Substantia nigra (tissue), 51 donors: ENCODE measurements at places on chromosomes 11 and 22.

DNA sequence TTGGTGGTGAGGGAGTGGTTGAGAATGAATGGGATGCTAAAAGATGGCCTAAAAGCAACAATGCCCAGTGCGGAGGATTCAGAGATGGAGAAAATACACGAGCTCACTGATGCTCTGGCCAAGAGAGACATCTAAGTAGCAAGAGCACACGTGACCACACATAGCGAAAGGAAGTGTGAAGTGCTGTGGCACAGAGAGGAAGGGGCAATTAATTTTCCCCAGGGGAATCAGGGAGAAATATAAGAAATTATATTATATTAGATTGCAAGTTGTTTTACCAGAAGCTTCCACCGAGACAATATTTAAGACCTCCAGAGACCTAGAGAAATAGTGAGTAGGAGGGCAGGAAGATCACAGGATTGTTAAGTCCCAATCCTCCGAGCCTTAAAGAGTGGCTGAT is 80.6 kb downstream of the RCN1 start:
- no peak for DNase-seq

DNA sequence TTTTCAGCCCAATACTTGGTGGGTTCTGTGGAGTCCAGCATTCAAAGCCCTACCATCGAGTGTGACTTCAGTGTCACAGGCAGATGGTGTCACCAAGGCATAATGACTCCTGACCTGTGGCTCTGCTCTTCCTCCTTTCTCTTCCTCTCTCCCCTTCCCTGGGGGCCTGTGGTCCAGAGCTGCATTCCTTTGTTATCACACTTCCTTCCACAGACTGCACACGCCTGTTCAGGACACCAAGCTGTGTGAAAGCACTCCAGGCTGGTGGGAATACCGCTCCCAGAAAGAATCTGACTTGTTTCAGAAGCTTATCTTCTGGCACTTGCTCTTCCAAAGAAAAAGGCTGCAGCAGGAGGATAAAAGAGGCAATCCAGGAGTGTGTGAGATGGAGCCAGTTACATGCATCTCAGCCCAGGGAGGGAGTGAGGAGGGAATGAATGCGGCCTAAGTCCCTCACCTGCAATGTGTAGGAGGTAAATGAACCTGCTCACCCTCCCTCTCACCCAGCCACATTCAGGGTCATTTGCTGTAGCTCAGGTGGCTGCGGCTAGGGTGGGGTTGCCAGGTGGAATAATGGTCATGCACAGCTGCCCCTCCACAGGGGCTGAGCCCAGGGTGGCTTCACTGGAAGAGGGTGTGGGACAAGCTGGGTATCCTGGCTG is 79.3 kb downstream of the ADAMTS15 start:
- no peak for DNase-seq

DNA sequence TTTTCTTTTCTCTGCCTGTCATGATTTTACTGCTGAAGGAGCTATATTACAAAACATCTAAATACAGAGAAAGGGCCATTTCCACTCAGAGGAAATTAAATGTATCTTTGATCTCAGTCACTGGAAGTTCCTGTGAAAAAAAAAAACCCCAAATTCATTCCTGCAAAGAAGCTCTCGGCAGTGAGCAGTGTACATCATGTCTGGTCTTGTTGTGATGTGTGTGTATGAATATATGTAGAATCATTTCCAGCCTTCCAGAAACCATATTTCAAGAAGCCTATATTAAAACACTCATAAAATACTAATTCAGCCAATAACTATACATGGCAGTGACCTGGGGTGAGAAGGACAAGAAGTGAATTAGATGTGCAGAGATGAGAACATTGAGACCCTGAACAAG is 393.2 kb upstream of the TENM4 start:
- no peak for DNase-seq

GRCh38 chr11:116500947-116501602 is 271.7 kb downstream of the BUD13 start:
- DNase-seq, result no peak

DNA sequence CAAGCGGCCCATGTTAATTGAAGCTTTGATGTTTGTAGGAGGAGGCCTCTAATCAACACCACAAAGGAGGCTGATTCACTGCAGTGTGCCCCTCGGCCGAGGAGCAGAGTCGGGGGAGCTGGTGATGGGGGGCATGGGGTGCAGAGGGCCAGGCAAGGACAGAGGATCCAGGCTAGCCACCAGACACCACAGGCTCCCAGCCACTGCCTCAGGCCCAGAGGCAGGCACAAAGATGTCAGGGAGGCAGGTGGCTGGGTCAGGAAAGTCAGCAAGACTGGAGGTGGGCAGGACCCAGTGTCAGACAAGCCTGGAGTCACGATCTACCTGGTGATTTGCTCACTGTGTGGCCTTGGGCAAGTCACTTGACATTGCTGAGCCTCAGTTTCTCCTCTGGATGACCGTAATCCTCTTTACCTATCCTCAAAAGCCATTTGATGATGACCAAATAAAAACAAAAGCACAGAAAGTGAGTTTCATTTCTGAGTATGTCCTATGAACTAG is 121.0 kb downstream of the BUD13 start:
- DNase-seq, result no peak

- no peak for DNase-seq
These were observed 22.0 kb upstream of the MYOD1 start for GRCh38 chr11:17697175-17697949.

GRCh38 chr11:32427935-32428664 is 7.2 kb downstream of the WT1 start:
- no peak for DNase-seq

DNA sequence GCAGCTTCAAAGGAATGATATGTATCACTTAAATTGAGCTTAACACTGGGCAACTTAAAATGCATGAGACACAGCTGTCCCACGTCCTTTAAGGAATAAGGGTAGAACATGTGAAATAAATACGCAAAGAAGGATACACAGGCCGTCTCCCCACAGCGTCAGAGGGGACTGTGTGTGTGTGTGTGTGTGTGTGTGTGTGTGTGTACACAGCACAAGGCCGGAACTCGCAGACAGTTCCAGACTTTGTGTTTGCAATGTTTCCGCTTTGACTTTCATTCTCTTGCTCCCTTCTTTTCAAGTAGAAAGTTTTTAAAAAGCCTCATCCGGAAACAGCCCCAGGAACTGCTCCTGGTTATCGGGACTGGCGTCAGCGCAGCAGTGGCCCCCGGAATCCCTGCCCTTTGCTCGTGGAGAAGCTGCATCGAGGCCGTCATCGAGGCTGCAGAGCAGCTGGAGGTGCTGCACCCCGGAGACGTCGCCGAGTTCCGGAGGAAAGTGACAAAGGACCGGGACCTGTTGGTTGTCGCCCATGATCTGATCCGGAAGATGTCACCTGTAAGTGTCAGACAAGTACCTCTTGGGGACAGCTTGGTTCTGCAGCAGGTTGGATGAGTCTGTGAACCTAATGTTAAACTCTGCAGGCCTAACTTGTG is 13.3 kb downstream of the FAM118A start:
- DNase-seq, result no peak

- DNase-seq, result peak; percentile 78
These were observed 17.0 kb downstream of the P2RY6 start for GRCh38 chr11:73288873-73289707.

GRCh38 chr11:26188554-26188953 is 143.4 kb upstream of the ANO3 start:
- no peak for DNase-seq

- peak; percentile 80 for DNase-seq
These were observed at the start of gene FOXRED2 for GRCh38 chr22:36506637-36507517. TSS of gene FOXRED2 (minus strand) at chr22:36507040. CDS start at chr22:36506422, 618 bp downstream.

DNA sequence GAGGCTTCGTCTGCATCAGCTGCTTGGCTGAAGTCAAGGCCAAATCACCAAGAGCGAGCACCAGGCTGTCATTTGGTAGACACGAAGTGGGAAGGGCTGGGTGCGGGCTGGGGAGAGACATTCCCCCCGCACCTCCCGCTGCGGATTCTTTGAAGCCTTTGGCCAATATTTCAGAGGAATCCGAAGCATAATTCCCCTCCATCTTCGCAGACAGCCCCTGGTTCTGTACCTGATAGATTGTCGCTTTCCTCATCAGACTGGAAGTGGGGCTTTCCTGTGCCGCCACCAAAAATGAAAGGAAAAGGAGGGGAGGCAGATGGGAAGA is 15.3 kb downstream of the BLID start:
- peak; percentile 43 for DNase-seq

GRCh38 chr11:17498475-17498874 is 21.8 kb upstream of the ABCC8 start:
- no peak for DNase-seq

DNA sequence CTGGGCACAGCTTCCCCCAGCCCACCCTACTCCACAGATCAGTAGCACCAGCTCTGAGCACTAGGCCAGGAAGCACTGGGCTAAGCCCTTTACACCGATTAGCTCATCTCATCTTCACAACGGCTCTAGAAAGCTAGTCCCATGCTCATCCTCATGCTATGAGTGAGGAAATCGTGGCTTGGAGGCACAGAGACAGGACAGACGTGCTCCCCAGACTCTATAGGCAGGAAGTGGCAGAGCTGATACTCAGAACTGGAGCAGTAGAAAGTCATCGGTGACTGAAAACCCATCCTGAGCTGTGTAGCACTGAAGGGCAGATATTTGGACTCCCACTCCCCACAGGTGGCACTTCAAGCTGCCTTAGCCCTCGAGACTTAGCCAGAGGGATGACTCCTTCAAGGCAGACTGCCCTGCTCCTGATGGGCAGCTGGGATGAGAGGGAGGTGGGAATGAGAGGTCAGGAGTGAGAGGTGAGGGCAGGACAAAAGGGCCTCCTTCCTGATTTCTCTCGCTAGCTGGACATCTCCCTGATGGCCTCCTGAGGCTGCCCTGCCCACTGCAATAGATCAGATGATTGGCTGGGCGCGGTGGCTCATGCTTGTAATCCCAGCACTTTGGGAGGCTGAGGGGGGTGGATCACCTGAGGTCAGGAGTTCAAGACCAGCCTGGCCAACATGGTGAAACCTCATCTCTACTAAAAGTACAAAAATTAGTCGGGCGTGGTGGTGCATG is 9.7 kb downstream of the CD5 start:
- no peak for DNase-seq

DNA sequence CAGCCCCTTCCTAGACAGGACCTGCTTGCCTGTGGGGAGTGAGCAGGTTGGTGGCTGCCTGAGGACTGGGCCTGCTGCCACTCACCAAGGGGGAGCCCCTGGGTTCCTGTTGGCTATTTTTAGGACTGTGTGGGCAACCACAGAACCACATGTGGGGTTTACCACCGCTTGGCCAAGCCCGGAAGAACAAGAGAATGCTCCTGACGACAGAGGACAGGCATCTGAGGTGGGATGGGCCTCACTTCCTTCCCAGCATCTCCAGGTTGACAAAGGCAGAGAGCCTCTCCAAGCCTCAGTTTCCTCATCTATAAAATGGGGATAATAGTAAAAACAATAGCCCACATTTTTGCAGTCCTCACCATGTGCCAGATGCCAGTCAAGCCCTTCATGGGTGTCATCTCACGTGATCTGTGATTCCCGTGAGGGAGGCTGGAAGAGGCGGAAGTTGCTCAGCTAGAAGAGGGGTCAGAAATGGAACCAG is 43.6 kb downstream of the LRRC32 start:
- DNase-seq, result no peak

GRCh38 chr11:83706566-83706965 is 420.4 kb upstream of the CCDC90B start:
- no peak for DNase-seq

DNA sequence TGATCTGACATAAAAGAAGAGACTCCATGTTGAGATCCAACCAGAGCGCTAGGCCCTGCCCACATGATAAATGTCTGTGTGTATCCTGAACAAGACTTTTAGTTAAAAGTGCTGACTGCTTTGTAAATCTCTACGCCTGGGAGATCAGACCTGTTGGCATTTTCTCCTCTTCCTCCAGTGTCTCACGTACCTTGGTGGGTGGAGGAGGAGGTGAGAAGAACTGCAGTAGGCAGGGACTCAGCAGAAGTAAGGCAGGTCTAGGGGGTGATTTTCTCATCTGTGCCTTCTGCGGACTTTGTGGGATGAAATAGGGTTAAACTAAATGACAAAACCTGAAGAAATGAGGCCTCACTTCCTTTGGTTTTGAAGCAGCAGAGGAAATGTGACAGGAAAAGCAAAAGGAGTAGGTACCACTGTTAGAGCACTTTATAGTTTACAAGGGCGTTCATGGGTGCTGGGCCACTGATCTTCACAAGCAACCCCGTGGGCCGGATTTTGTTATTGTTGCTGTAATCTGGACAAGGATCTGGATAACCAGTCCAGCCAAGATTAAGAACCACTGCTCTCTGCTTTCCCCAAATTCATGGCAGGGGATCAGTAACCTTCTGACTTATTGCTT is 36.7 kb upstream of the PLET1 start:
- DNase-seq, result no peak

DNA sequence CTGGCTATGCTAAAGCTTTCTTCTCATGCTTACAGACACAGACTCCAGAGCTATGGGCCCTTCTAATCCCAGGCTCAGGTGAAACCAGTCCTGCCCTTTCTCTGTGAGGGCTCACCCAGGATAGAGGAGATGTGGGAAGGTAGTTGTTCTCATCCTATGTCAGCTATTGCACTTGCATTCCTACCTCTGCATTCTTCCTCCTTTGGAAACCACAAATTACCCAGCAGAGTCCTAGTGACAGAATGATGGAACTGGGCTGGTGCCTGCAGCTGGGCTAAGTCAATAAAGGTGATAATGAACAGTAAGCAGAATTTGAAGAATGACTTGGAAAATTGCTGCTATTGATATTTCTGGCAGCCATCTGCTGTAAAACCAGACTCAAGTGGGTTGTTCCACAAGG is 560.0 kb downstream of the TMEM135 start:
- DNase-seq, result no peak
